Activated T-helper 2 cell treated with anti-CD3 and anti-CD28 coated beads, Interferon-gamma antibody, Interleukin-2, Interleukin-4, amounts not matched to agents 10 μg/mL and 5 μg/mL and 100 μg/mL, durations not matched to agents 14 hours and 24 hours and 36 hours (primary cell): ENCODE measurements at places on chromosomes 13 and 19.

GRCh38 chr19:14404312-14404711 is 14.8 kb downstream of the DDX39A start:
- DNase-seq, result no peak

DNA sequence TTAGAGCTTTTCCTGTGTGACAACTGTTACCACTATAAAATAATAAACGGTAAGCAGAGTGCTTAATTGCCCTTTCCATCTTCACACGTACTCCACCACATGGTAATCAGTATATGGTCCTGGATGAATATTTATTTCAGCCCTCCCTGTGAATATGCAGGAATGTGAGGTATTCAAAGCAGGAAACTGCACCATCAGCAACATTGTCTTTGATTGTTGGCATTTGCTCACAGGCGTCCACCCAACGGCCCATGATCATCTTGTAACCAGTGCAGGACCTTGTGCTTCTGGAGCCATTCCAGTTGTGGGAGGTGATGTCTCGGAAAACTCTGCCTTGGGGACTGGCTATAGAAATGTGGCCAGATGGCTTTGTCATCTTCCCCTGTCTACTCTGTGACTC is 132.6 kb downstream of the COG6 start:
- DNase-seq, result no peak

- DNase-seq, result no peak
Observed at GRCh38 chr13:99985241-99985874, 3.8 kb downstream of the ZIC2 start.

DNA sequence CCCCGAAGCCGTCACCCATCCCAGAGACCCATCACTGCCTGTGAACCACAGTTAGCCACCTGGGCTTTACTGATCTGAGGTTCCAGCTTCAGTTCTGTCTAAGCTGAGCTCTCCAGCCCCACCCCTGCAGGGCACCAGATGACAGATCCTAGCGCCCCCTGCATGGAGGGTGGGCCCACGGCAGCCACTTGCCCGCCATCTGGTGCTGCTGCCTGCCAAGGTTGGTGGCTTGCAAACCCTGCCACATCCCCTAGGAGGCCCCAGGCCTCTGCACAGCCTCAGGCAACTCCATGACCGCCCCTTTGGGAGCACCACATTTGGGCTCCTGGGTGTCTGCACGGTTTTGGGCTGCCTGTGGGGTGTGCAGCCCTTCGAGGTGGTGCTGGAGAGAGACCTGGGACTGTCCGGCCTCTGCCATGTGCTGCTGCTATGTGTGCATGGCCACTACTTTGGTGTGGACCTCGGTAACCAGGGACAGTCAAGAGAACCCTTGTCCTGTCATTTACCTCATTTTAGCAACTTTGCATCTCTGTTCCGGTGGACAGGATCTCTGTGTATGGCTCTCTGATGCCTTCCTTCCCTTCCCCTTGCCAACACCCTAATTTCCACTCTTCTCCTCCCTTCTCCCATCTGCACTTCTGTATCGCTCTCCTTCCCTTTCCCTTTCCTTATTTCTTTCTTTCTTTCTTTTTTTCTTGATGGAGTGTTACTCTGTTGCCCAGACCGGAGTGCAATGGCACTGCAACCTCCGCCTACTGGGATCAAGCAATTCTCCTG is 17.4 kb upstream of the SDHAF1 start:
- peak; percentile 19 for DNase-seq

GRCh38 chr13:37806666-37807065 is 62.9 kb downstream of the TRPC4 start:
- DNase-seq, result no peak

GRCh38 chr19:18102916-18103542 is 5.5 kb downstream of the MAST3 start:
- no peak for DNase-seq

GRCh38 chr19:43551399-43552197 is 18.6 kb downstream of the ZNF575 start:
- no peak for DNase-seq

DNA sequence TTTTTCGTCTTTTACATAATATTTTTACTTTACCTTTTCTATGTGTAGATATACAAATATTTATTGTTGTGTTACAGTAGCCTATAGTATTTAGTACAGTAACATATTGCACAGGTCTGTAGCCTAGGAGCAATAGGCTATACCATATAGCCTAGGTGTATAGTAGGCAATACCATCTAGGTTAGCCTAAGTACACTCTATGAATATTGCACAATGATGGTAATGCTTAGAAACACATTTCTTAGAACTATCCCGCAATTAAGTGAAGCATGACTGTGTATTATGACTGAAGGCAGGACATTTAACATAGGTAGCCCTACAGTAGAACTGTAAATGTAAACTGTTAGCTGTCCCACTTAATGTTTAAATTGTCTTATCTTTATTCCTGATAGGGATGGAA is 964.3 kb downstream of the SLITRK1 start:
- no peak for DNase-seq

DNA sequence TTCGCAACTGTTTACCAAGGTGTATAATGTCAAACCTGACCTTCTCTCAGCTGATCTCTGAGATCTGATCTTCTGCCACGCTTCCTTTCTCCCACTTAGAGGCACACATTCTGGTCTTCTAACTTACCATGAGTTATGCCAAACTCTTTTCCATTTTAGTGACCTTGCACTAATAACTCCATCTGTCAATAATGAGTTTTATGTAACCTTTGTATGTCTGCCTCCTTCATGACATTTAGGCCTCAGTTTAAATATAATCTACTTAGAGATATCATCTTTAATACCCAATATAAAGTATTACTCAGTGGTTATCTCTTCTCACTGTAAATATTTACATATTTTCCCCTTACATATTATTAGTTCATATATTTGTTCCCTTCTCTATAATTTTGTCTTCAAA is 827.5 kb upstream of the PCDH20 start:
- DNase-seq, result no peak

- DNase-seq, result no peak
Observed at GRCh38 chr13:25375727-25376358, 4.1 kb downstream of the ATP8A2 start.

- no peak for DNase-seq
Observed at GRCh38 chr13:58594747-58595600, 963.4 kb downstream of the PCDH17 start.

DNA sequence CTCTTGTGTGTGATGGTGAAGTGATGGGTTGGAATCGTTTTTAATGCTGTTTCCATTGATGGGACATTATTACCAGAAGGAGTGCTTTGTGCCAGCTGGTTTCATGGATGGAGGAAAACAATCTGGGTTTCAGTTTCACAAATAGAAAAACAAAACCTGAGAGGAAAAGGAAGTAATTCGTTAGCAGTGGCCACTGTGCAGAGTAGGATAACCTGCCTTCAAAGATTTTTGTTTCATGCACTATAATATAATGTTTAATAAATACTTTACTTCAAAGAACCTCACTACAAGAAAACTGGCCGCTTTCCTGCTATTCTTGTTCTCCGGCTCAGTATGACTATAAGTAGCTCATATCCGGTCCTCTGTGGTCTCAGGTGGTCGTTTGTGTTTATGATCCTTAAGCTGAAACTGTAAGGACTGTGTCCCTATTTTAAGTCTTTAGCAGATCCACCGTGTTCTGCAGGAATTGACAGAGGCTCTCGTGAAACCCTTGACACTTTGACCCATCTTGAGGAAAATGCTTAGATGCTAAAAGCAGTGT is 104.7 kb downstream of the GGACT start:
- no peak for DNase-seq

- DNase-seq, result no peak
Observed at GRCh38 chr19:33781996-33782395, 14.7 kb upstream of the KCTD15 start.

- DNase-seq, result no peak
Observed at GRCh38 chr19:33532859-33533460, 11.4 kb upstream of the PEPD start.

- DNase-seq, result no peak
Observed at GRCh38 chr13:101019126-101019525, 344.5 kb upstream of the TMTC4 start.
